ENCODE measurements at places on chromosomes 5 and 9.

DNA sequence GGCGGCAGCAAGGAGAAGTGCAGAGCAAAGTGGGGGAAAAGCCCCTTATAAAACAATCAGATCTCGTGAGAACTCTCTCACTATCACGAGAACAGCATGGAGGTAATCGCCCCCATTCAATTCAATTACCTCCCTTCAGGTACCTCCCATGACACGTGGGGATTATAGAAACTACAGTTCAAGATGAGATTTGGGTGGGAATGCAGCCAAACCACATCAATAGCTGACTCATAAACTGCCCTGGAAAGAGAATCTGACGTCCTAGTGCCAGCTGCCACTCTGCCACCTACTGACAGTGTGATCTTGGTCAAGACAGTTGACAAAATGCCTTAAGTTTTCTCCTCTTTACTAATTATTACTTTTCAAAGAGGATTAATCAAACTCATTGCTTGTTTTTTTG is 128.3 kb downstream of the GPBP1 start:
- DNase-seq = no peak

GRCh38 chr5:36619012-36619635 is 12.7 kb downstream of the SLC1A3 start:
- no peak for DNase-seq

DNA sequence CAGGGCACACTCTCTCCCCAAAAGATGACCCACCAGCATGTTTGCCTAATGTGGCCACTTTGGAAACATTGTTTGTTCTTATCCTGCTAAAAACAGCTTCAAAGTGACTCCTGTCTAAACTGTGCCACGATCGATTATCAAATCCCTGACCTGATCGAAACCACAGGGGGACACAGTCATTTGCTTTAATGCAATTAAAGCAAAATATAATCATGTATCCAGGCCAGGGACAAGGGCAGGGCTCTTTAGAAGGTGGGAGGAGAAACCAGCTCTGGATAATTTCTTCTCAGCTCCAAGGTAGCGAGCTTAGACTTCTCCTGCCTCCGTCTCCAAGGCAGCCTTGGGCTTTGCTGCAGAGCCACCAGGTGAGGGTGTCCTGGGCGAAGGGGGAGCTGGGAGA is 95.0 kb upstream of the HAND1 start:
- no peak for DNase-seq

- no peak for DNase-seq
These were observed 30.7 kb upstream of the VCAN start for GRCh38 chr5:83440826-83441225.

GRCh38 chr9:7676609-7677156 is 122.9 kb downstream of the DMAC1 start:
- no peak for DNase-seq

GRCh38 chr9:16191191-16191590 is 638.3 kb downstream of the CCDC171 start:
- no peak for DNase-seq

GRCh38 chr5:132787076-132787475 is 10.0 kb upstream of the SEPTIN8 start:
- DNase-seq = no peak

DNA sequence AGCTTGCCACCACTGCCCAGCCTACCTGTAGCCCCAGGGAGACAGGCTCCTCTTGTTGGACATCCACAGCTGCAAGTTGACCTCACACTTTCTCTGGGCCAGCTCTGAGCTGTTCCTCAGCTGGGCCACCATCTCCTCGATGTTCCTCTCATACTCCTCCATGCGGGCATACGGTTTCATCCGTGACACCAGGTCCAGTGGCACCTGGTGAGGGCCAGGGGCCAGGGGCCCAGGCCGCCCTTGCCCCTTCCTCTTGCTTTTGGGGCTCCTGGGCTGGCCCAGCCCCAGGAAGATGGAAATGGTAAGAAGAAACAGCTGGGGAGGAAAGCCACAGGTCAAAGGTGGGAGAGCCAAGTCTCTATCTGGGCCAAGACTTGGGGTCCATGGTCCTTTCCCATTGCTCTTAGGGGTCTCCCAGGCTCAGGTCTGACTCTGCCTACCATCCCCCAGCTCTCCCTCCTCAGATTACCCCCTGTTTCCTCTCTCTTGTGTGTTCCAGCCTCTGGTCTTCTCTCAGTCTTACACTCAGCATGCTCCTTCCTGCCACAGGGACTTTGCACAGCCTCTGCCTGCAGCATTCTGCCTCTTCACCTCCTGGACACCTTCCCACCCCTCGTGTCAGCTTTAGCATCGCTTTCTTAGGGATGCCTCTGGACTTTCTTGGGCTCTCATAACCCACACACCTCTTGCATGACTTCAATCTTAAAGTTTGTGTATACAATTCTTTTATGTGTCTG is 2.2 kb downstream of the IL17B start:
- no peak for DNase-seq

- peak; percentile 84 for DNase-seq
These were observed 103.1 kb upstream of the DMRT1 start for GRCh38 chr9:738209-738915.

- no peak for DNase-seq
These were observed 169.2 kb downstream of the COX7C start for GRCh38 chr5:86786955-86787354.

- DNase-seq = no peak
These were observed 25.8 kb upstream of the F2R start for GRCh38 chr5:76690037-76690679.

DNA sequence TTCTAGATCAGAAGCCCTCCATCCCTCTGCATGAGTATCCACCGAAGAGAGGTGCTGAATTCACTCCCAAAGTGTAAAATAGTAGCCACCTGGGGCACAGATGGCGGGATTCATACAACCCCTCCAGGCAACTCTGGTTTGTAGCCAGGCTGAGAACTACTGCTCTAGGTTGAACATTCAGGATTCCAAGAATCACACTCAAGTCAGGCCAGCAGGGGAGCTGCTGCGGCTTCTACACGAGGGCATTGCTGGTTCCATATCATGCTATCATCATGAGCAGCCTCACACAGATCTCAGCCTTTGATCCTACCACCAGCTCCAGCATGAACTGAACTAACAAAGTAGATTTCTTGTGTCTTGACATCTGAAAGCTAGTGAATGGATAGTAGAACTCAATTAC is 367.9 kb downstream of the DIRAS2 start:
- DNase-seq = no peak

DNA sequence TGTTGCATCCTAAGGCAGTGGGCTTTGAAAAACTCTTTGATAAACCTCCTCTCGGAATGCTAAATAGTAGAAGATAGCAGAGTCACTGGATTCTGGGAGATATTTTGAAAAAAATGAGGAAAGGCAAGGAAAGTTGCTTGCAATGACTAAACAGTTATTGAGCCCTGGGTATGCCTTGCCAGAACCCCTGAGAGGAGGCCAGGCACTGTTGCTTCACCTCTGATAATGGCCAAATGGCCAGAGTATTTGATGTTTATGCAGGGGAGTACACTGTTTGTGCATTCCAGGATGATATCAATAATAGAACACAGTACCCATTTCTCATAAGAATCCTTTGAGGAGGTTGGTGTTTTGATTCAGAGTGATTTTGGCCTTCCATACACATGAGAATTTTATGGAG is 935.1 kb upstream of the WWC1 start:
- DNase-seq = no peak

DNA sequence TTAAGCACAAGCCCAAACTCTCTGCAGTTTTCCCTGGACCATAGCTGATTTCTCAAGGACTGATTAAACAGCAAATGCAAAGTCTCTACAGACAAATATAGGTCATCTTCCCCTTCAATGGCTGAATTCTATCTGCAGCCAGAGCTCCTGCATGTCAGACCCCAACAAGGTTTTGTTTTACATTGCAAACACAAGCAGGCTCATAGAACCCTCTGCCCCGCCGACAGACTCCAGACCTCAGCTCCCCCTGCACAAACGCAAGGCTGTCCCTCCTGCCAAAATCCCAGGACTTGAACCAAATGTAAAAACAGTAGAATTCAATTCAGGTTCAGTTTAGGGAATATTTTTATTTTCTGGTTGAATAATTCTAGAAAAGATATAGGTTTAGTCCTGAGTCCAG is 526.7 kb upstream of the TRPC7 start:
- no peak for DNase-seq

DNA sequence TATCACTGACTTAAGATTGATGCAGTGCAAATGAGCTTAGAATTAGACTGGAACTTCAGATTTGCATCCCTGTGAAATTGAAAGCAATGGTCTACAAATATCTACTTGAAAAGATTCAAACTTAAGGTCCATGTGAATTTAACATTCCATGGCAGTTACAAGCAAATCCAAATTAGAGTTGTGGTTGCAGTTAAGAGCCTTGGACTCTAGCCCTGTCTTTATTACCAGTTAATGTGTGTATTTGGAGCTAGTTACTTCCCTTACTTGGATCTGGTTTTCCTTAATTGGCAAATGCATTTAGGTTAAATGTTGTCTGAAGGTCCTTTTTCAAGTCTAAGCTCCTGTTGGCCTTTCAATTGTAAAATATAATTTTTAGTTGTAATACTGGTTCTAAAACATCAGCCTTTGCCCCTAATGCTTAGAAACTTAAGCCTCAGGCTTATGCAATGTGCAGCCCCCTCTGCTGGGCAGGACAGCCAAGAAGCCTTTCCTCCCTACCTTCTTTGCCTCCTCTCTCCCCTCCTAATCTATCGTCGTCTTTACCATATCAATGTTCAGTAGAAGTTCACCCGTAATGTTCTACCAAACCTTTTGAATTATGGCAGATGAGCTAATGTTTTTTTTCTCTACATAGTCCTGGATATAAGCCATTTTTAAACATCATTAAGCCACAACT is 59.5 kb downstream of the ERMP1 start:
- no peak for DNase-seq

- DNase-seq = no peak
These were observed 96.5 kb downstream of the ARHGAP26 start for GRCh38 chr5:142866563-142867275.

GRCh38 chr5:140977003-140977402 is 10.7 kb downstream of the PCDHAC2 start:
- DNase-seq = no peak

- DNase-seq = no peak
These were observed 8.2 kb downstream of the SPATA31E1 start for GRCh38 chr9:87890837-87891236.

Data from aorta (tissue), 5 donors.